CD4-positive, alpha-beta T cell treated with Interleukin-17A for 1 hour (primary cell): ENCODE measurements at places on chromosomes 13 and 19.

GRCh38 chr19:15479391-15480345 is at the start of gene PGLYRP2:
Gene PGLYRP2, minus strand, starts transcription at chr19:15479501. Its CDS starts 130 bp downstream, at chr19:15479371.
- no peak for DNase-seq

GRCh38 chr19:30263830-30264381 is 108.3 kb upstream of the ZNF536 start:
- no peak for DNase-seq

- no peak for DNase-seq
These were observed 39.2 kb upstream of the MIR17HG start for GRCh38 chr13:91308299-91308698.

DNA sequence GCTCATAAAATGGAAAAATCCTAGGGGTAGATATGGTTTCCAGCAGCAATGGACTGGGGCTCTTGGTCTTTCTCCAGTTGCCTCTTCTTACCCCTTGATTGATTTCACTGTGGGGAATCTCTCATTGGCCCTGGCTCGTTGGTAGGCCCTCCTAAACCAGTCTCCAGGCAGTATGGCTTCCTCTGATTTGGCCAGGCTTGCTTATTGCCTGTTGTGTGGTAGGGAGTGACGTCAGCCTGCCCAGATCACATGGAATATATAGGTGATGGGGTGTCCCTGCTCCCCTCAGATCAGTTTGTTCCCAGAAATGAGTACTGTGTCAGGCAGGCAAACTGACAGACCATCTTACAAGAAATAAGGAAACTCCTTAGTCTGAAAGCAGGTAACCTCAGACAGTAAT is 5.7 kb upstream of the SELENOV start:
- DNase-seq, result no peak

GRCh38 chr13:44306371-44307192 is 67.0 kb upstream of the SERP2 start:
- no peak for DNase-seq

GRCh38 chr13:49214917-49215376 is 5.2 kb upstream of the MLNR start:
- DNase-seq, result peak; percentile 54

DNA sequence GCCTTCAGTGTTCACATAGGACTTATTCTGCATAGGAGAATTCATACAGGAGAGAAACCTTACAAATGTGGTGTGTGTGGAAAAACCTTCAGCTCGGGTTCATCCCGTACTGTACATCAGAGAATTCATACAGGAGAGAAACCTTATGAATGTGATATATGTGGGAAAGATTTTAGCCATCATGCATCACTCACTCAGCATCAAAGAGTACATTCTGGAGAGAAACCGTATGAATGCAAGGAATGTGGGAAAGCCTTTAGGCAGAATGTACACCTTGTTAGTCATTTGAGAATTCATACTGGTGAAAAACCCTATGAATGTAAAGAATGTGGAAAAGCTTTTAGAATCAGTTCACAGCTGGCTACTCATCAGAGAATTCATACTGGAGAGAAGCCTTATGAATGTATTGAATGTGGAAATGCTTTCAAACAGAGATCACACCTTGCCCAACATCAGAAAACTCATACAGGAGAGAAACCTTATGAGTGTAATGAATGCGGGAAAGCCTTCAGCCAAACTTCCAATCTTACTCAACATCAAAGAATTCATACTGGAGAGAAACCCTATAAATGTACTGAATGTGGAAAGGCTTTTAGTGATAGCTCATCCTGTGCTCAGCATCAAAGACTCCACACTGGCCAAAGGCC is 13.4 kb upstream of the ZFP28 start:
- DNase-seq, result no peak

DNA sequence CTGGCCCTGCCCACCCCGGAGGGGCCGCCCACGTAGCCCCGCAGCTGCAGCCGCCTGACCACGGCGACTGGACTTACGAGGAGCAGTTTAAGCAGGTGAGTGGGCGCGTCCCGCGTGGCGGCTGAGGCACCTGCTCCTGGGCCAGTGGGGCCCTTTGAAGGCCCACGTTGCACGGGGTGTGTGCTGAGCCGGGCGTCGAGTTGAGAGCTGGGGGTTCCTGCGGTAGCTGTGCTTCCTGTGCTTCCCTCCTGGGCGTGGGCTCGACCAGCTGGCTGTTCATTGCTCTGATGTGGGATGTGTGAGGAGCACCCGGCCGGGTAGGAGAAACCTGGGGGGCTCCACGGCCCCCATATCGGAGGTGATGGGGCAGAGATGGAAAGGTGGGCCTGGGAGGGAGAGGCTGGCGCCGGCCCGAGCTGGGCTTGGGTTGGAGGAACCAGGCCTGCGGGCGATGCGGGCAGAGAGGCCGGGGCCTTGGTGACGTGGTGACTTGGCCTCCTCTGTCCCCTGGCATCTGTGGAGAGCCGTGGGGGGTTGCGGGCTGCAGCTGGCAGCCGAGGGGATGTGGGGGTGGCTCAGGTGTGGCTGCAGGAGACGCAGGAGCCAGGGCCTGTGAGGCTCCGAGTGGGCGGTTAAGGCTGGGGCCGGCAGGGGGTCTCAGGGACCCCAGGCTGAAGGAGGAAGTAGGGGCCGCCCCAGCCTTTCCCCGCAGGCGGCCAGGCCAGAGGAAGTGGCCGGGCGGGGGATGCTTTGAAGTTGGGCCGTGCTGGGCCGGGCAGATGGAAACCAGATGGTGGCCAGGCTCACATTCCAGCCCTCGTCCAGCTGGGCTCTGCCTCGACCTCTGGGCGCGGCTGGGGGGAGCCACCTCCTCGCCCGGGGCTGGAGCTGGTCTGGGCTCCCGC is 7.1 kb downstream of the ARID3A start:
- DNase-seq, result peak; percentile 50

GRCh38 chr13:110551284-110551683 is 10.2 kb downstream of the RAB20 start:
- no peak for DNase-seq

GRCh38 chr13:51342706-51343105 is 3.2 kb downstream of the SERPINE3 start:
- no peak for DNase-seq

DNA sequence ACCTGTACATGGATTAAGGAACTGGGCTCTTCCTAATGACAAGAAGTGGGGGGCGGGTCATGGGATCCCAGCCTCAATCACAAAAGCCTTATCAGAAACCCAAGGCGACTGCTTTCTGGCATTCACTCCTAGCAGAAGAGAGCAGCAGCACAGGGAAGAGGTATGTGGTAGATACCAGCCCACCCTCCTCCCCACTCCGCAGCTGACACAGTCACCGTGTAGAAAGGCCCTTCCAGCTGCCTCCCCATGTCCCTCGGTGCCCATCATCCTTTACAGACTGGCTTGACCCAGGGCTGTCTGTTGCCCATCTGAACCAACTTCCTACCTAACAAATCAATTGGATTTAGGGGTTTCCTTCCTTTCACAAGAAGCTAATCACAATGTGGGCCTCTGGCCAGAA is 3.1 kb upstream of the DHRS12 start:
- DNase-seq, result no peak

DNA sequence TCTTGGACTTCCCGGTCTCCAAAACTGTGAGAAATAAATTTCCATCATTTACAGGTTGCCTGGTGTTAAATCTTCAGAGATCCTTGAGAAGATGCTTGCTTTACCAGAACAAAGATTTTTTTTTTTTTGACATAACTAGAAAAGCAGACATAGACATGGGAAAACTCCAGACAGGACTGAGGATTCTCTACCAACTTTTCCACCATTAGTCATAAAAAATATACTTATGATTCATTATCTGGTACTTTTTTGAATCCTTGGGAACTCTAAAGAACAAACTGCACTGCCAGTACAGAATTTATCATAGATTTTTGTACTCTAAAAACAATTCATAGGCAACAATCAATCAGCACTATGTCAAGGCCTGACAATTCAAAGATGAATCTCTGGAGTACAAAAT is 487.6 kb downstream of the EFNB2 start:
- no peak for DNase-seq

DNA sequence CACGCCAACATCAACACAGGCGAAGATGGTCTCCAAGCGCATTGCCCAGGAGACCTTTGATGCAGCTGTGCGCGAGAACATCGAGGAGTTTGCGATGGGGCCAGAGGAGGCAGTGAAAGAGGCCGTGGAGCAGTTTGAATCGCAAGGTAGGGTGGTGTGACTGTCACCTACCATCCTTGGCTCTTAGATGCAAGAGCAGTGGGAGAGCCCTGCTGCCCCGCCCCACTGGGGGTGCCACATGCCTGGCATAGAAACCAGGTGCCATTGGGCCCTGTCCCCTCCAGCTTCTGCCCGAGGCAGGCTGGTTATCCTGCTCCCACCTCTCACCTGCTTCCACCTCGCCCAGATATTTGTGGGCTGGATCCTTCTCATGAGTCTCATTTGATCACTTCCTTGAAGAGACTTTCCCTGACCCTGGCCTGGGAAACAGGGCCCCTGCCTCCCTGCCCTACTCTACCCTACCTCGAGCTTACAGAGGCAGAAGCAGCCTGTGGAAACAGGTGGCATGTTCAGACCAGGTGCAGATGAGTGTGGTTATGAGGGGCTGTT is 9.4 kb downstream of the ARMC6 start:
- DNase-seq, result no peak

GRCh38 chr13:53068585-53069520 is 40.2 kb downstream of the OLFM4 start:
- no peak for DNase-seq

GRCh38 chr13:20441056-20441455 is 84.6 kb downstream of the CRYL1 start:
- DNase-seq, result no peak

DNA sequence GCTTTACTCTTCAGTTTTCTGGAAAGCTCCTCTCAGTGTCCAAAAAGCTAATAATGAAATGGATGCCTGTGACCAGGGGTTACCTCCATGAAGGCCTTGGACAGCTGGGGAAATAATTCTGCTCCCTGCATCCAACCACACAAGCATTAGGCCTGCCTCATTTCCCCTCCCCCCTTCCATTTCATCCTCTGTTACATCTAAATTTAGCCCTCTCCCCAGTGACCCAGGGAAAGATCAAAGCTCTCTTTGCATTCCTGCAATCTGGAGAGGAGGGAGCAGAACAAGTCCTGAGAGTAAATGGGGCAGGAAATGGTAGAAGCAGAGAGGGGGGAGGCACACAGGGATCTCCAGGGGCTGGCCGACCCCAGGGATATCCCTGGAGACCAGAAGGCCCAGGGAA is 452.7 kb downstream of the TSHZ3 start:
- DNase-seq, result no peak

DNA sequence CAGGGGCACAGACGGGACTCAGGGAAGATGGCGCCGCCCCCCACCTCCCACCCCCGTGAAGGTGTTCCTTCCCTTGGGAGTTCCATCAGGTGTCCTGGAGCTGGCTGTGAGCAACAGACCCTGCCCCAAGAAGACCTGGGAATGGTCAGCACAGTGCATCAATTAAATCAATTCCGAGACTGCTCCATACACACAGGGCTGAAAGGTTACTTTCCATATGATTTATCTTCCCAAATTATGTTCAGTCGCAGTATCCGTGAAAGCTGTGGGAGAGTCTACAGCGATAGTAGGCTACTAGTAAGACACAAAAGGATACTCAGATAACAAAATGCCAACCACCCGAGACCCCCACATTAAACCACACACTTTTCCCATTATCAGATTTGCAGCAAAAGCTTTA is 71.8 kb upstream of the PABPC3 start:
- no peak for DNase-seq

- no peak for DNase-seq
These were observed 3.6 kb downstream of the LRRC25 start for GRCh38 chr19:18393836-18394235.

GRCh38 chr19:44684892-44685863 is 13.8 kb upstream of the CEACAM16 start:
- DNase-seq, result no peak

DNA sequence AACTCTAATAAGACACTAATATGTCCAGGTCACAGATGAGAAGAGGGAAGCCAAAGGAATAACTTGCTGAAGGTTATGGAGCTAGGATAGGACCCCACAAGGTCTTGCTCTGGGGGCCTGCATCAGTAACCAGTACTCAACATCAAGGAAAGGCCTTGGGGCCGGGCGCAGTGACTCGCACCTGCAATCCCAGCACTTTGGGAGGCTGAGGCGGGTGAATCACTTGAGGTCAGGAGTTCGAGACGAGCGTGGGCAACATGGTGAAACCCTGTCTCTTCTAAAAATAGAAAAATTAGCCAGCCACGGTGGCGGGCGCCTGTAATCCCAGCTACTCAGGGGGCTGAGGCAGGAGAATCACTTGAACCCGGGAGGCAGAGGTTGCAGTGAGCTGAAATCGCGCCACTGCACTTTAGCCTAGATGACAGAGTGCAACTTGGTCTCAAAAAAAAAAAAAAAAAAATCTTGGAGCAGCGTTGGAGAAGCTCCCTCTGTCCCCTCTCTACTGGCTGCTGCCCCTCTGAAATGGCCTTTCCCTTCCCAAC is 1.8 kb downstream of the LONP1 start:
- DNase-seq, result no peak

DNA sequence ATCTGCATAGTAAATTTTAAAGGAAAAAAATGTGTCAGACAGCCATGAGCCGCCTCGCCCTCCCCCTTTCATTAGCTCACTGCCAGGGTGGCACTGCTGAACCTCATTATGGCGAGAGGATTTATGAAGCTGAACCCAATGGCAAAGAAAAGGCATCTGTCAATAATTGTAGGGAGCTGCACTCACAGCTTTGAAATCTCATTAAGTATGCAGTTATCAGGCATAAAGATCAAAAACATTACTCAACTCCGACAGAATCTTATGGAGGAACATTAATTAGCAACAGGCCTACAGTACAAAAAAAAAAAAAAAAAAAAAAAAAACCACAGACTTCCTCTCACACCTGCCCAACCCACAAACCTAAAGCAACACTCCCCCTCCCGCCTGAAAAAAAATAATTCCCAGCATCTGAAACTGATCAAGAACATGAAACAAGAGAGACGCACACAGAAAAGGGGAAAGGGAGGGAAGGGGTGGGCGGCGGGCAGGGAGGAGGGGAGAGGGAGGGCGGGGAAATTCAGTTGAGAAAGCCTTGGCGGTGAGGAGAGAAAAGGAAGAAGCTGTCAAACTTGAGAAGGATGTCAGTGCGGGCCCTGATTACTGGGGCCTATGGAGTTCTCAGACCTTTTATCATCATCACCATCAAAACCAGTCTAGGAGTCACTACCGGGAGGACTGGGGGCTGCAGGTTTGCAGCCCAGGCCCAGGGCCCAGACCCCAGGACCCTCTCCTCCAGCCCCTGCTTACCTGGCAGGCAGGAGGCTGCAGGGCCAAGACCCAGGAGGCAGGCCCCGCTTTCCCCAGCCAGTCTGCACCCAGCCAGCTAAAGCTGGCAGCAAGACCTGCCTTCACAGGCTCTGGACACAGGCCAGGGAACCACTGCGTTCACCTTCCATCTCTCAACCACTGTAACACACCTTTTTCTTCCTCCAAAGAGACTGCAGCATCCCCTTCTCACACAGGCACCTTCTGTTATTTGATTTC is 8.9 kb downstream of the TSHZ3 start:
- DNase-seq, result peak; percentile 77
